ENCODE measurements at places on chromosomes 2 and 18.

GRCh38 chr2:178824181-178824580 lies 17.0 kb upstream of the TTN start:
- no peak for DNase-seq

GRCh38 chr2:16257322-16258028 lies 317.1 kb downstream of the MYCN start:
- no peak for DNase-seq

DNA sequence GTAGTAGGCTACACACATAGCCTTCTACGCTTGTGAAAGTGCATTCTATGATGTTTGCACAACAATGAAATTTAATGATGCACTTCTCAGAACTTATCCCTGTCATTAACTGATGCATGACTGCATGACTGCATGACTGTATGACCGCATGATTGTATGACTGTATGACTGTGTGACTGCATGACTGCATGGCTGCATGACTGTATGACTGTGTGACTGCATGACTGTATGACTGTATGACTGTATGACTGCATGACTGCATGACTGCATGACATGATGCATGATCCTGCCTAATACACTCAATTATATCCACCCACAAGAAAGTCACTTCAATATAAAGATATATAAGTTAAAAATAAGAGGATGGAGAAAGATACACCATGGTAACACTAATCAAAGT lies 365.4 kb upstream of the FSIP2 start:
- no peak for DNase-seq

GRCh38 chr2:133561045-133561852 lies 7.0 kb downstream of the NCKAP5 start:
- DNase-seq, result peak; percentile 61

DNA sequence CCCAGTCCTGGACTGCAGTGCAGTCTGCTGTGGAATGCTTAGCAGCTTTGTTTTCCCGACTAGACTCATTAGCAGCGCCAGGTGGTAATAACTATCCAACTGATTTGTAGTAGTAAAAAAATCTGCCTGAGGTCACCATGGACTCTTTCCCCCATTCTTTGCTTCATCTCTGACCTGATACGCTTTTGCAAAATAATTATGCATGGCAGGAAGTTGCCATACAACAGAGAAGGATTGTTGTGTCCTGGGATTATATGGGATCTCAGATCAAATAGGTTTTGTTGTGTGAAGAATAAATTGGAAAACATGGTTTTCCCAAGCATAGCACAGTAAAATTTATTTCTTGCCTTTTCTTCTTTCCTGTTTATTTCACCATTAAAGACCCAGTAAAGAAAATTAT lies 72.4 kb upstream of the ATP5MC3 start:
- DNase-seq, result no peak

GRCh38 chr2:5077479-5078089 lies 614.6 kb upstream of the SOX11 start:
- no peak for DNase-seq

GRCh38 chr2:226603606-226604005 lies 196.0 kb downstream of the IRS1 start:
- no peak for DNase-seq

- DNase-seq, result no peak
Measured at GRCh38 chr2:147479358-147479757, 365.5 kb upstream of the ACVR2A start.

- no peak for DNase-seq
Measured at GRCh38 chr2:43105586-43106558, 120.5 kb downstream of the ZFP36L2 start.

DNA sequence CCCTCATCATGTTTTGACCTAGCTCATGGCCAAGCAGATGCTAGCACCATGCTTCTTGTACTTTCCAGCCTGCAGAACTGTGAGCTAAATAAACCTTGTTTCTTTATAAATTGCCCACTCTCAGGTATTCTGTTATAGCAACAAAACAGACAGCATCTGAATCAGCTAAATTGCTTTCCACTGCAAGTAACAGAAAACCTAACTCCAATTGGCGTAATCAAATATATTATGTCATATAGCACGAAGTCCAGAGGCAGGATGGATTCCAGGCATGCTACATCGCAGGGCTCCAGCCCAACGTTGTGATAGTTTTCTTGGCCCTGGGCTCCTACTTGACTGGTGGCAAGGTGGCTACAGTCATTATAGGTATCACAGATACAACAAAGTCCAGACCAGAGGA lies 10.4 kb upstream of the CUL3 start:
- no peak for DNase-seq

- DNase-seq, result no peak
Measured at GRCh38 chr2:240509667-240510512, 47.9 kb downstream of the ANKMY1 start.

DNA sequence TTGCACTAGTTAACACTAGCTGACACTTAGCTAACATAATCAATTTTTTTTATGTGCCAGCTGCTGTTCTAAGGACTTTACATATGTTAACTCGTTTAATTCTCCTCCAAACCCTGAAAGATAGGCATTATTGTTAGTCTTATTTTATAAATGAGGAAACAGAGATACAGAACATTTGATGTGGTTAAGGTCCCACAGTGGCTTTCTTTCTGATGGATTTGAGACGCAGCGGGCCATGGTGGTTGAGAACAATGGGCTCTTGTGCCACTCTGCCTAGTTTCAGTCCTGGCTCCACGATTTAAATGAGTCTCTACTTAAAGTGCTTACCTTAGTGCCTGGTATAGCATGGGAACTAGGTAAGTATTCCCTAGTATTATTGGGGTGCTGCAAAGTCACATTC lies 201.9 kb upstream of the SPRED2 start:
- no peak for DNase-seq

- DNase-seq, result no peak
Measured at GRCh38 chr2:239369631-239370161, 31.1 kb downstream of the HDAC4 start.

GRCh38 chr2:40287773-40288172 lies 164.1 kb downstream of the SLC8A1 start:
- DNase-seq, result no peak

DNA sequence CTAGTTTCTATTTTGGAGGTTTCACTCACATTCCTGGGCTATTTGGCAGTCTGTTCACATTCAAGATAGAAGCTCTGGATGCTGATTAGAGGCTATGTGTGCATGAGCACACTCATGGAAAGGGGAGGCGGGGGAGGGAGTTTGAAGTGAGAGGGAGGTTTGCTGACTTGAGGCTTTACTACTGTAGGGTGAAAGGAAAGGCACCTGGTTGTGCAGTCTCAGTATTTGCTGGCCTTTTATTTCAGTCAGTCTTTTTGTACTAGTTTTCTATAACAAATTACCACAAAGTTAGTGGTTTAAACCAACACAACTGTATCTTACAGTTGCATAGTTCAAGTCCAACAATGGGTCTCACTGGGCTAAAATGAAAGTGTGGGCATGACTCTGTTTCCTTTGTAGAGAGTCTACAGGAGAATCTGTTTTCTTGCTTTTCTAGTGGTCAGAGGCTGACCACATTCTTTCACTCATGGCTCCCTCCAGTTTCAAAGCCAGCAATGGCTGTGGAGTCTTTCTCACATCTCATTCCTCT lies 47.7 kb upstream of the NR4A2 start:
- no peak for DNase-seq

DNA sequence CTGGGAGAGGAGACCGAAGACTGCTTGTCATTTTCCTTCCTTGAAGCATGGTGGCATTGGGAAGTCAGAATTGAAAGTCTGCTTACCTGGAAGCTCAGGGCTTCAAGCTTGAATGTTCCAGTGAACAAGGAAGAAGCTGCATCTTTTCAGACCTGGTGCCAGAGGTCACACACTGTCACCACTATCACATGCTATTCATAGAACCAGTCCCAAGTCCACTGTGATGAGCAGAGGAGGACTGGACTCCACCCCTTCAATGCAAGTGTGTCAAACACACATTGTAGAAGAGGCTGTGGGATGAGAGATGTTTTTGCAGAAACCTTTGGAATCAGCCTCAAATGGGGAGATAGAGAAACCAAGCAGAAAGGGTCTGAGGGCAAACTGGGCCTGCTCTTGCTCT lies 81.4 kb downstream of the LYPD1 start:
- DNase-seq, result no peak

DNA sequence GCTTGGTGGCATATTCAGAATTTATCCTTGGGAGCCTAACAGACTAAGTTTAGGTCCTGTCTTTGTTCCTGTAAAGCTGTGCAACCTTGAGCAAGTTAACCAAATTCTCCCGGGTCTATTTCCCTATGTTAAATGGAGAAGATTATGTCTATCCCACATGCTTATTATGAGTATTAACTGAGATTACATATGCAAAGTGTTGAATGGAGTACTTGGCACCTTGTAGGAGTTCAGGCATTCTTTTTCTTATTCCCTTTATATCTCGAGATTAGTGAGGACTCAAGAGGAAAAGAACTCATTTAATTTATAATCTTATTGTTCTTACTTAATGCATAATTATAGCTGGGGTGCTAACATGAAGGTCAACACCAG lies 184.6 kb downstream of the FMNL2 start:
- no peak for DNase-seq

DNA sequence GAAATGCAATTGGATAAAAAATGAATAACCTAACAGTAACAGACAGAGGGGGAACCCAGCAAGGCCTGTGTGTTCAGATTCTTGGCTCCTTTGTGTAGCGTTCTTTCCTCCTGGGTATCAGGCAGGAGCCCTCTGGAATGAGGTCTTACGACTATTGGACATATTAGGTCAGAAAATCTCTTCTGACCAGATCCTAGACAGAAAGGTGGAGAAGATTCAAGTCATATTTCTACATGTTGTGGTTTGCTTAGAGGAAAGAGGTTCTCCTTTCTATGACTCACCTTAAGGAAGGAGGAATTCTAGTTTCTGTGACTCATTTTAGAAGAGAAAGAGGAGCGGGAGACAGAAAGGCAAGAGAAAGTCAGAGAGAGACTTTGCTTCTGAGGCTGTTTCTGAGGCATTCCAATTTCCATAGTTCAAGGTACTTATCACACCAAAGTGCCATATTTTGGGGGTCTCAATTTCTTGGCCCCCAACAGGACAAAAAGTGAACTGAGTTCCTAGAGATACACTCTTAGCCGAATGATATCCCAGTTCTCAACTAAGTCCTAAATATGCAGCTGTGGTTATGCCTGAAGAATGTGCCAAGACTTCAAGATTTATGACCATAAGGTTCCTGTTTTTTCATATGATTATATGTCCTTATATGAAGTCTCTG lies 618.6 kb downstream of the ZEB2 start:
- no peak for DNase-seq

Data from dermis microvascular lymphatic vessel endothelial cell (primary cell).